ENCODE measurements at places on chromosomes 1 and 21.

- no peak for DNase-seq
Measured at GRCh38 chr1:5895446-5896406, 96.5 kb downstream of the NPHP4 start.

DNA sequence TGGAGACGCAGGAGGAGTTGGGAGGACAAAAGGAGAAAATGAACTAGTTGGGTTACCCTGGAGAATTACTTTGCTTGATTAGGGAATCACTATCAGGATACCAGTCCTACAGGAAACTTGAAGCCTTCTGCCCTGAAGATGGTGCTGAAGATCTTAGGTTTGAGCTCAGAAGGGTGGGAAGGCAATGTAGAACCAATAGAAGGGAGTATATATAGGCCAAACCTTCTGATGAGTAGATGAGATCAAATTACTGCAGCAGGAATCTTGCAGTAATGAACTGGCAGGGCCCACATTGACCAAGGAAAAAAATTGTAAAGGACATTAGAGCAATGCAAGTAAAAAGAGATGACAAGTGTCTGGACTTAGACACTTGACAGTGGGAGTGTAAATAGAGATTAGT lies 116.3 kb upstream of the CACYBP start:
- DNase-seq: no peak

DNA sequence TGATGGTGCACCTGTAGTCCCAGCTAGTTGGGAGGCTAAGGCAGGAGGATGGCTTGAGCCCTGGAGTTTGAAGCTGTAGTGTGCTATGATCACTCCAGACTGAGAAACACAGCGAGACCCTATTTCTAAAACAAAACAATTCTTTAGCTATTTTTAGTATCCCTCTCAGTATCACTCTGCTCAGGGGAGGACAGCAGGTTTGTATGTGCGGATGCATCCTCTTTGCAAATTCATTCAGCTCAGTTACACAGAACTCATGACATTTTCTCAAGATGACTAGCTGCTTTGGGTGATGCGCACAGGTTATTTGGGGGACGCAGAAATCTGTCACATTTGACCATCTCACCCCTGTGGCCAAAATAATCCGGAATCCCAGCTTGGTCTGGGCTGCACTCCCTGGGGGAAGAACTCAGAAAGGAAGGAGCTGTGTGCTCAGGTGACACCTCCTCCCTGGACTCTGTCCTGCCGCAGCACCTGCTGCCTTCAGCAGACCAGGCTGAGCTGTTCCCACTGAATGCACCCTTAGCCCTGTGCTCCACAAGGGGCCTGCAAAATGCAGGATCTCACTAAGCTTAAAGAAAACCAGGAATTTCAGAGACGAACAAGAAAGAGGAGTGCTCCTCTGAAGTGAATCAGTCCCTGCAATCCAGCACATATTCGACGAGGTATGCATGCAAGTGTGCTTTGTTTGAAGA lies 89.5 kb upstream of the PGBD5 start:
- no peak for DNase-seq

DNA sequence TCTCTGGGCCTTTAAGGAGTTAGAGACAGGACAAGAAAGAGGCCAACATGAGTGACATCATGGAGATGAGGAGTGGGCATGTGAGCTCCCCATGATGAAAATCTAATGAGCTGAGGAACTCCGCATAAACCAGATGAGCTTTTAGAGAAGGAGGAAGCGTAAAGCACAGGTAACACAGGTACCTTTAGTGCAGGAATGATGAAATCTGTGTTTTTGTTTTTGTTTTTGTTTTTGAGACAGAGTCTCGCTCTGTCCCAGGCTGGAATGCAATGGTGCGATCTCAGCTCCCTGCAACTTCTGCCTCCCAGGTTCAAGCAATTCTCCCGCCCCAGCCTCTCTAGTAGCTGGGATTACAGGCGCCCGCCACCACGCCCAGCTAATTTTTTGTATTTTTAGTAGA lies 12.7 kb upstream of the FAM89A start:
- no peak for DNase-seq

- DNase-seq: no peak
Measured at GRCh38 chr1:31482482-31483011, 69.5 kb downstream of the SERINC2 start.

DNA sequence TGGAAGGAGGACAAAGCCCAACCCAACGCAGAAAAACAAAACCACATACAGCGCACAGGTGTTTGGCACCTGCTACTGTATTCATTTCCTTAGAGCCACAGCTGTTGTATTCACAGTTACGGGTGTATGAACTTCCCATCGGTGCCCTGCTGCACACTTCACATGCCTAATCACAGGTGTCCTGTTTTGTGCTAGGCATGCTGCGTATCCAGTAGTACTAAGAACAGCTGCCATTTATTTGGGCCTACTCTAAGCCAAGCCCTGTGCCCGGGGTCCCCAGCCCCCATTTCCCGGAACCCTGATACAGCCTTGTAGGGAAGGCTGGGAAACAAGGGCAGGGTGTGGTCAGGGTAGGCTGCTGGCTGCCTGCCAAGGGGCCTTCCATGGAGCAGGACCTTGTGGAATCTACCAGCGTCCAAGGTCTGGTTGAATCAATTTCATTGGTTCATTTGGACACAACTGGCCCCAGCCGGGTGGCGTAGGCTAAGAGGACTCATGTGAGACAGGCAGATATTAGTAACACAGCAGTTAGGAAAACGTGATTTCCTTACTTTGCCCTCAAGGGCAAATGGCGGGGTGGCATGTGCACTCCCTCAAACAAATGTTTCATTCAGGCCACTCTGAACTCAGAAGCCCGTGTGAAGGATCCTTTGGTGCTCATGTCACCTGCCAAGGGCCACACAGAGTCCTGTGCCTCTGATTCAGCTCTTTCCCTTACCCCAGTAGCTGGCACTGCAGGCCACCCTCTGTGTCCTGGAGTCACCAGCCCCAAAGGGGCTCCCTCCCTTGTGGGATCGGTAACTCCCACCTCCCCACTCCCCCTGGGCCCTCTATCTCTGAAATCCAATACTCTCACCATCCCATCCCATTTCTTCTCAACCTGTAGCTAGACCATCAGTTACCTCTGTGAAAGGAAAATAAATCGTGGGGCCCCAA lies 986 bp upstream of the RNF186 start:
- no peak for DNase-seq

DNA sequence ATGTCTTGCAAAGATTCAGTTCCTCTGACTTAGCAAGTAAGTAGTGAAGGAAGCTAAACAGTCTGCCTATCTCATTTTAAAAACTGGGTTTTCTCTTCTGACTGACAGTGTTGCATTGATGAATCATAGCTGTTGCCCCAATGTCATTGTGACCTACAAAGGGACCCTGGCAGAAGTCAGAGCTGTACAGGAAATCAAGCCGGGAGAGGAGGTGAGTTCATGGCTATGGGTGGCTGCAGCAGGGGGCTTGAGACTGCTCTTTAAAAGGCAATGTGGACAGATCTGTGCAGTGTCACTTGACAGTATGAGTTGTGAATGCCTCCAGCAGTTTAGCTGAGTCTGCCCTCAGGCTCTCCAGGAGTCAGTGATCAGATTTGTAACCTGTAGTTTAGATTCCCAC lies 46.6 kb downstream of the SMYD2 start:
- DNase-seq: no peak

DNA sequence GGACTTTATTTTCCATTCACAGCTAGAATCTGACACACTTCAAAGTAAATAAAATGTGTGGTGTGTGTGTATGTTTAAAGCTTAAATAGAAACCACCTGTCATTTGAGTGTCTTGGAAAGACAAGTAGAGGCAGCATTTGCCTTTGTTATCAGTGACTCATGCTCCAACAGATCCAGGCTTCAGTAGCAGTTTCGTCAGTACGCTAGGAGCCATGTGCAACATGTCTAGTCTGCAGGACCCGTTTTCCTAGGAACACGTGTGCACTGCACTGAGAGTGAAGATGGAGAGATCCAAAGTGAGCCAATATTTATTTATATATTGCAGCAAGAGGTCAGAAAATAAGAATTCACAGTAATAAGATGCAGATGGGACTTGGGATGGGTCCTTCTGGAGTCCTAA lies 41.8 kb downstream of the SGIP1 start:
- no peak for DNase-seq

- DNase-seq: no peak
Measured at GRCh38 chr1:47562799-47563198, 125.0 kb downstream of the FOXD2 start.

DNA sequence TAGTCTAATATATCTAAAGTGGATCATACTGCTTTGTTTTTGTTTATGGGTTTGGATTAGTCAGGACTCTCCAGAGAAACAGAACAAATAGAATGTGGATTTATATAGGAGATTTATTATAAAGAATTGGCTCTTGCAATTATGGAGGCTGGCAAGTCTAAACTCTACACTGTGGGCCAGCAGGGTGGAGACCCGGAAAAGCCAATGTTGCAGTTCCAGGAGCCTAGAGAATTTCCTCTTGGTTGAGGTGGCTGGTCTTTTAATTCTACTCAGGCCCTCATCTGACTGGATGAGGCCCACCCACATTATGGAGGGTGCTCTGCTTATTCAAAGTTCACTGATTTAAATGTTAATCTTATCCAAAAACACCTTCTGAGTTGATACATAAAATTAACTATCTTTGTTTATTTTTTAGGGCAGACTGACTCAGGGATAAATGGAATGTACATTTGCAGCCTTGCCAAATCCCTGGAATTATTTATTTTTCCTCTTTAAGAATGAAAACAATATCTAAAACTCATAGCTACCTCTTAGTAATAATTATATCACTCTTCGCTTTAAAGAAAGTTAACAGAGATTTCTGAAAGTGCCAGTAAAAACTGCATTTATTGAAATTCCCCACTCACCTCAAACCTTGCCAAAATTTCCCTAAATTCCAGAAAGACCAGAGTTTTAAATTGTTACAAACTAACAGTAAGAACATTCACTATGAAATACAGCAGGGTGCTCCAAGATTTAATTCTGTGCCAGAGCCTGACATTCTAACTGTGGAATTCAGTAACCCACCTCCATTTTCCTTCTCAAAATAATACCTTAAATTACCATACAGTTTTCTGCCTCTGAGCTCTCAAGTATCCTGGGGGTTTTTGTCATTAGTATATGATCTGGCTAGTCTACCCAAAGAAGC lies 36.6 kb upstream of the SSX2IP start:
- no peak for DNase-seq

DNA sequence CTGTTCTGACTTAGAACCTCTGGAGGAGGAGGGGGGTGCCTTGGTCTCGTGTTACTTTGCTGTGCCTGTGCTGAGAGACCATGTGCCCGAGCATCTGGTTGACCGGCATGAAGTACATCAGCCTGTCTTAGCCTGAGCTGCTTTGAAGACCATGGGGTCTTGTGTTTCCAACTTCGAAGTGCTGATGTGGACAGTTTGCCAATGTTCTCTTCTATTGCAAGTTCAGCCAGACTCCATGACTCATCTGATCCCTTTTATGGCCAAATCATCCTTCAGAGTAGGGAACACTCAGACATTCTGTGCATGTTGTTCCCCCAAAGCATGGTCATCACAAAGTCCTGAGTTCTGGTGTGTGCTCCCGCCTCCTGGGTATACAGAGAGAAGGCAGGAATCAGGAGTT lies 6.0 kb upstream of the PLA2G2C start:
- DNase-seq: no peak

- no peak for DNase-seq
Measured at GRCh38 chr1:195188821-195189220, 1419.4 kb downstream of the KCNT2 start.

DNA sequence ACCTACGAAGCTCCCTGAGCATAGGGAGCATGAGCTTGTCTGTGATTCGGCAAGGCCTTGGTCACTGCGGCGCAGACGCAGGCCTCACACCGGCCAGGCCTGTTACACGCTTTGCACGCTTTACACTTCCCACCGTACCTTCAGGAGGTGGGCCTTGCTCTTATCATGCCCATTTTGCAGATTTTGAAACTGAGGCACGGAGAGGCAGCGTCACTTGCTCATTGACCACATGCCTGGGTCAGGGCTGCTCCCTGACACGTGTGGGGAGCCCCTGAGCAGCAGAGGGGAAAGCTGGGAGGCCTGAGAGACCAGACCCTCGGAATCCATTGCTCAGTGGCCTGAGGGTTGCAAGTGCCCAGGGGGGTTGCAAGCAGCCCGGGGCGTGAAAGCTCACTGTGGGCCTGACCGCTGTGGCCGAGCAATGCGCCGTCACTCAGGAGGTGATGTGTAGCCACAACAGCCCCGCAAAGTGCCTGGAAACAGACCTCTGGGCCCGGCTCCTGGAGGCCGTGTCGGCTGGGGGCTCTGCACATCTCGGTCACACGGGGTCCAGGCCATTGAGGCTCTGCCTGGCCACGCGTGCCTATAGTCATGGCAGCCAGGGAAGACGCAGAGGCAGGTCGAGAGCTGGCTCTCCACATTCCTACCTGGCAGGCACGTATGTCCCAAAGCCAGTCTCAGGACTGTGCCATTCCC lies 6.9 kb downstream of the ARHGEF16 start:
- DNase-seq: no peak

DNA sequence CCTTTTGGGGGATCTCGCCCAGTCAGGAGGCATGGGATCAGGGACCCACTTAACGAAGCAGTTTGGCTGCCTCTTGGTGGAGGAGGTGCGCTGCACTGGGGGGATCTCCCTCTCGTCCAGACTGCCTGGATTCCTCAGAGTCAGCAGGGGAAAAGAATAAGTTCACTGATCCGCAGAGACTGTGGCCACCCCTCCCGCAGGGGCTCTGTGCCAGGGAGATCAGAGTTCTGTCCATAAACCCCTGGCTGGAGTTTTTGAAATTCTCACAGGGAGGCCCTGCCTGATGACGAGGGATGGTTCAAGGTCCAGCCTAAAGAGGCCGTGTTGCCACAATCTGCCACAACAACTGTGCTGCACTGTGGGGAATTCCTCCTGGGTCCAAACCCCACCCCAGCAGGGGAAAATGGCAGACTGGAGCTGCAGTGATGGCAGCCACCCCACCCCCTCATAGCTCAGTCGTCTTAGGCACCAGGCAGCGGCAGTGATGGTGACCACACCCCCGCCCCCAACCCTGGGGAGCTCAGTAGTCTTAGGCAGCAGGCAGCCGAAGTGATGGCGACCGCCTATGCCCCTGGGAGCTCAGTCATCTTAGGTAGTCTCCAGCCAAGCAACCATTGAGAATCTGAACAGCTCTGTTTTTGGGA lies 273.8 kb upstream of the USP25 start:
- DNase-seq: no peak

GRCh38 chr1:62978741-62979140 lies 194.8 kb downstream of the ATG4C start:
- DNase-seq: no peak

GRCh38 chr1:44000122-44000665 lies 8.8 kb downstream of the CCDC24 start:
- no peak for DNase-seq

GRCh38 chr21:15390049-15390448 lies 325.2 kb upstream of the NRIP1 start:
- no peak for DNase-seq

- DNase-seq: no peak
Measured at GRCh38 chr1:72137656-72138055, 144.7 kb downstream of the NEGR1 start.

Data from stimulated activated CD4-positive, alpha-beta T cell treated with anti-CD3 and anti-CD28 coated beads, TNF-alpha, amount 100 ng/mL, for 48 hours (primary cell).